ENCODE measurements at places on chromosomes 13 and 19.

DNA sequence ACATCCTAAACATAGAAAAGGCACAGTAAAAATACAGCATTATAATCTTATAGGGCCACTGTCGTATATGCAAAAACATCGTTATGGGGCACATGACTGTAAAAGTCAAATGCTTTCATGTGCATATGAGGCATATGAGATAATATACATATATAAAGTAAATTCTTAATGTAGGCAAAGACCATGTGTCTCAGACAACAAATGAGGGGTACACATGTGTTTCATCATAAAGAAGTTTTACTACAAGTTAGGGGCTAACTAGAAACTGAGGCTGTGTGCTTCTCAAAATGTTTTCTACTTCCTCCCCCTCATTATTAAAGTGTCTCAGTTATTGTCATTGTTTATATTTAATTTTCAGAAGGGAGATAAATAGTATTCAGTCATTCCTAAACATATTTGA lies 309.6 kb downstream of the SHISA2 start:
- DNase-seq, result no peak

DNA sequence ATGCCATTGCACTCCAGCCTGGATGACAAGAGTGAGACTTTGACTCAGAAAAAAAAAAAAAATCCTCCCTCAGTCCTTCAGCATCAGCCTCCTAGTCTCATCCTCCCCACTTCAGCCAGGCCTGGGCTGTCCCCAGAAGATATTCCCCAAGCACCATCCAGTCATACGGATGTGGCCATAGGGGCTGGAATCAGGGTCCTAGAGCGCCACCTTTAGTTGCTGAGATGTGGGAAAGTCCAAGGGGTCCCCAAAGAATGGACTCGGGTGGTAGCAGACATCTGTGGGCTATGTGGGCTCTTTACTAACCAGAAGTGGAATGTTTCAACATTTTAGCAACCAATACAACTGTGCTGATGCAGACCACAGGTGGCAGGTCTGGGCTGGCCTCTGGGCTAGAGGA lies 3.1 kb upstream of the TYROBP start:
- no peak for DNase-seq

- DNase-seq, result no peak
Measured at GRCh38 chr19:41740415-41741243, 14.7 kb upstream of the CEACAM6 start.

DNA sequence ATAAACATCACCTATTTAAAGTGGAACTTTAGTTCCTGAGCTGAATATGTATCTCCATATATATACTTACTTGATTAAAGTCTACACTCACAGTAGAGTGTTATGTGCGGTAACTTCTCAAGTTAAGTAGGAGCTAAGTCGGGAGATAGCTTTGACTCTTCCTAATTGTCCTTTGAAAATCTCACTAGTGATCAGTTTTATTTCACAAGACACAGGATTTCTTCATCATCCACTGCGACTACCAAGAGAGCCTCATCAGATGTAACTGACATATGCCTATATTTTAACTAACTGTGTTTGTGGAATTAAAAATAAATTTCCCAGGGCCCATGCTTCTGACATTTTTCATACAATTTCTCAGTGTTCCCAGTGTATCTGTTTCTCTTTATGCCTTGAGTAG lies 1664.0 kb downstream of the EFNB2 start:
- DNase-seq, result no peak

DNA sequence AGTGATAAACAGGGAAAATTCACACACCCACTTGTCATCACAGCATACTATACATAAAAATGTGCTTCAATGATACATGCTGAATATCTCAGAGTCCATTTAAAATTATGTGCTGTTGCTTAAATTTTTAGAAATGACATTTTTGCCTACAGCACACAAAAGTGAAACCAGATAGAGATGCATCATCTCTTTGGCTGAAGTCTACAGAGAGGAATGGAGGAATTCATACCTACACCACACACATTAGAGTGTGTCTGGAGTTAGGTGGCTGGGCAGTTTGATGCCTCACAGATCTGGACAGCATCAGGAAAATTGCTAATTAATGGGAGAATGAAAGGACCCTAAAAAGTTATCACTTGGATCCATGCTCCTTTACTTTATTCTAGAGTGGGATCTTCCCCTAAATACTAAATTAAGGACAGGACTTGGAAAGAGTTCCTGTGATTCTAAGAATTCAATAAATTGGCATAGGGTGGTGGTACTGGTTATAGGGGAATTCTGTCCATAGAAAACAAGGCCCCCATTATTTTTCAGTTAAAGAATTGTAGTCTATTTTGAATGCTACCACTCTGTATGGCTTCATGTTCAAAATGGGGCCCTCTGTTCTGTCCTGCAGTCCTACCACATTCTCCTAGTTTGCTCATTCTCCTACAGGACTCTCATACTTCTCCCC lies 41.3 kb downstream of the RCBTB2 start:
- DNase-seq, result no peak

- no peak for DNase-seq
Measured at GRCh38 chr13:39159846-39160370, 121.7 kb downstream of the NHLRC3 start.

DNA sequence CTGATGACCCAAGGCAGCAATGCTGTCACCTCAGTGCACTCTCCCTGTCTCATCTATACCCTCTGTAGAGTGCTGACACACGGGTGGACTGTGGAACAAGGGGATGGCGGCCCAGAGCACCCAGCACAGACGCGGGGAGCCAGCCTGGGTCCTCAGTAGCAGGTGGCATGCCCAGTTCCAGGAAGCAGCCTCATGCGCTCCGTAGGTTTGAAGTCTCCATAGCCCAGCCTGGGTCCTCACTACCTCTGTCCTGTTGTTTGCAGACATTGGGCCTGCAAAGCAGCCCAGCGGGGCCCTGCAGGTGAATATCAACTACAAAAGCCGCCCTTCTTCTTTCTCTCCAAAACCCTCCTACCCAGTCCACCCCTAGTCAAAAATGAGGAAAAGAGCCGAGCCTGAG lies 5.0 kb upstream of the SLC7A9 start:
- no peak for DNase-seq

DNA sequence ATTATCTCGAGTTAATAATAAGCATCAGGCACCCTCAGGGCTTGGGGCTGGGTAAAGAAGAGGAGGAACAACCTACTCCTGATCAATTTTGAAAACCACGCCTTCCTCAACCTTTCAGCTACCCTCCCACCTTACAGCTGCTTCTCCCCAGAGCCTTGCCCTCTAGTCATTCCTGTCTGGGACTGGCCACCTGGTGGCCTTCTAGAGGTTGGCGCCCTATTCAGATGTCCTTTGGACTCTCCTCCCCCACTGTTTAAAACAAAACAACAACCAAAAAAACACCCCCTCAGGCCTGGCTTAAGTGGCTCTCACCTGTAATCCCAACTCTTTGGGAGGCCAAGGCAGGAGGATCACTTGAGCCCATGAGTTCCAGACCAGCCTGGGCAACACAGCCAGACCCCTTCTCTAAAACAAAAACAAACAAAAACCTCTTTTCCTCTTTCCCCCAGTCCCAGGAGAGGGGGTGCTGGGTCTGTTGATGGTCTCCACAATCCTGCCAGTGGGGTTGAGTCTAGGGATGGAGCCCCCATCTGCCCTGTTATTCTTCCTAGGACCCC lies 62.3 kb downstream of the CCDC70 start:
- DNase-seq, result no peak

- no peak for DNase-seq
Measured at GRCh38 chr13:75749407-75749806, 113.3 kb downstream of the LMO7 start.

DNA sequence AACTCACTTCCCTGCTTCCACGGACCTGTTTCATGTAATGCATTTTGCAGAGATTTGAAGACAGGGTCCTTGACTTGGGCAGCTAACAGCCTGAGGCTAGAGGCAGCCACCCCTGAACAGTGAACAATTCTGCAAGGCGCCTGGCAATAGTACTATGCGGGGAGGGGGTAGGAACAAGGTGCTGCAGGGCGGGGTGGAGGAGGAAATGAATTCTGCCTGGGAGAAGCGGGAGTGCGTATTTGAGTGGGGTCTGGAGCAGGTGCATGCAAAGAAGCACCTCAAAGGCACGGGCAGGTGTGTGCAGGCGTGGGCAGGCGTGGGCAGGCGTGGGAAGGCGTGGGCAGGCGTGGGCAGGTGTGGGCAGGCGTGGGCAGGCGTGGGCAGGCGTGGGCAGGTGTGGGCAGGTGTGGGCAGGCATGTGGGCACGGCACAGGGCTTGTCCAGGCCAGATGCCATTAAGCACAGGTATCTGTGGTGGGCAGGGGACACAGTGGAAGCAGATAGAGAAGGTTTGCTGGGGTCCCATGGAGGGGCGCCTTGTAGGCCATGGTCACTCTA lies 130.4 kb upstream of the GJB6 start:
- DNase-seq, result no peak

DNA sequence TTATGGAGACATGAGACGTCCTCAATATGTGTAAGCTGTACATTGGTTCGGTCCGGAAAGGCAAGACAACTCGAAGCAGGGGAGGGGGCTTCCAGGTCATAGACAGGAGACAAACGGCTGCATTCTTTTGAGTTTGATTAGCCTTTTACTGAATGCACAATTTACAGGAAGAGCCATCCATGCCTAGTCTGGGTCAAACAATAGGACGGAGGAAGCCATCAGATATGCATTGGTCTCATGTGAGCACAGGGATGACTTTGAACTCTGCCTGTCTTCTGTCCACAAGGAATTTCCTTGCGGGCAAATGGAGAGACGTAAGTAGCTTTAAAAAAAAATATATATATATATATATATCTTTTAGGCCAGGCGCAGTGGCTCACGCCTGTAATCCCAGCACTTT lies 1.9 kb upstream of the CCNP start:
- no peak for DNase-seq

DNA sequence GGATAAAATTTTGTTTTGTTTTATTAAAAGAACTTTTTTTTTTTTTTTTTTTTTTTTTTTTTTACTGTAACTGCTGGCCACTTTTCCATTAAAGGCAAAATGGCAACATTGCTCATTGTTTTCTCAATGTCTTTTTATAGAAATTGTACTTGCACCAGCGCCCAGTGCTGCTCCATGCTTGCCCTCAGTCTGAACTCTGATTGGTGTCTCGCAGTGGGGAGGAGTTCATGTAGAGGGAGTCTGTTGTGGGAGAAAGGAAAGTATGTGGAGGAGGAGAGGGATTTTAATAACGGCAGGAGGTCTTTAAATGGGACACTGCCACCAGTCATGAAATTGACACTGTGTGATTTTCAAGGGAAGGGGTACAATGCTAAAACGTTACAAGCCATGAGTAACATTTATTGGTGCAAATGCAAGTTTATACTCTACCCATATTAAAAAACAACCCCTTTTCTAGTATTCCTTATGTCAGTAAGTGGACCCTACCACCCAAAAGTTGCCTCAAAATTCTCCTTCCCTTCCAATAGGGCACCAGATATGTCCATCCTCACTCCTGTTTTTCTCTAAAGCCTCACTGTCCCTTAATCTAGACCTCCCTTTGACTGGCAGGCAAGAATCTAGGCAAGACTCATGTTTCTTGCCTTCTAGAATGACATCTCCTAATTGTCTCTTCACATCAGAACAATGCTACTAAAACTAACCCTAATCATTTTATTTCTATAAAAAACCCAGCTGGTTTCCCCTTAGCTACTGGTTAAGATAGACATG lies 3.2 kb downstream of the RASL11A start:
- DNase-seq, result no peak

GRCh38 chr19:20513189-20513904 lies 52.2 kb downstream of the ZNF737 start:
- DNase-seq, result no peak

Measured in hypothalamus (tissue), 51 donors.